ENCODE measurements at places on chromosomes 4 and X.

DNA sequence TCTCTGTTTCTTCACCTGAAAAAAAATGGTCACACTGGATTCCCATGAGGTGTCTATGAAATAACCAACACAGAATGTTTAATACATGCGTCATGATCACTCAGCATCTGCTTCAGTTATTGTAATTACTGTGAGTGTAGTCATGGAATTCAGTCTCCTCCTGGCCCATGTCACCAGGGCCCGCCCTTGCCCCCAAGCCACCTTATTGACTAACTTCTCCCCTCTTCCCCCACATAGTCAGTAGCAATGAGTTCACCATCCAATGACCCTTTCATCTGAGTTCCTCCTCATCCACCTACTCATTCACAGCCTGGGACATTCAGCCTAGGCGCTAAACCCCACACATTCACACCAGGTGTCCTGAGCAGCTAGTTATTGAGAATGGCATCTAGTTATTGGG lies 15.6 kb downstream of the PNMA6F start:
- DNase-seq, result no peak

DNA sequence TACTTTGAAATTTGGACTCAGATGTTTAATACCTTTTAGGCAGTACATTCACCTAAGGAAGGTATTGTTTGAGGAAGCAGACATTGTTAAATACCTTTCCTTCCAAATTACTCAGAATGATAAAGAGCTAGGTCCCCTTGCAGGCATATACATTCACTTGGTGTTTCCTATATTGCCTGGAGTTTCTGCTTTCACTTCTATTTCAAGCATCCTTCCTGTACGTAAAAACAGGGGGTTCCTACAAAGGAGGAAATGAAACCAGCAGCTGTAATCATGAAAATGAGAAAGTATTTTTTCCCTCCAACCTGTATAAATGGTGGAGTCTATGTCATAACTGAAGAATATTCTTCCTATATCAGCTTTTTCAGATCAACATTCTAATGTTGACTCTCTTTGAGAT lies 90.4 kb upstream of the RASGEF1B start:
- peak; percentile 37 for DNase-seq

DNA sequence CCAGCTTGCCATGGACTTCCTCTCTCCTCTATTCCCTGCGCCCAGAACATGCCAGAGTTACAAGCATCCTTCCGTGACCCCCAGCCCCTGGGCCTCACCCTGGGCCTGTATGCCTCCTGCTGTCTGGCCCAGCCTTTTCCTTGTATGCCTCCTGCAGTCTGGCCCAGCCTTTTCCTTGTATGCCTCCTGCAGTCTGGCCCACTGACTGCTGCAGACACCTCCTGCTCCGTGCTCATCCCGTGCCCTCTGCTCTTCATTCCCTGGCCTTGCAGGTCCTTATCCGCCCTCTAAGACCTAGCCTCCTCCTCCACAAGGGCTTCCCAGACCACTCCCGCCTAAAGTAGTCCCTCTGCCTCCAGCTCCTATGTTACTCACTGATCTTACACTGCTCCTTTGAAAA lies 44.2 kb downstream of the IRF2 start:
- DNase-seq, result no peak

- no peak for DNase-seq
Observed at GRCh38 chr4:128553686-128554515, 255.6 kb upstream of the JADE1 start.

- DNase-seq, result no peak
Observed at GRCh38 chrX:133970076-133970475, 15.3 kb downstream of the GPC3 start.

GRCh38 chr4:126582737-126583136 lies 1050.0 kb upstream of the INTU start:
- no peak for DNase-seq

- no peak for DNase-seq
Observed at GRCh38 chrX:118345045-118345463, 852 bp upstream of the WDR44 start.

DNA sequence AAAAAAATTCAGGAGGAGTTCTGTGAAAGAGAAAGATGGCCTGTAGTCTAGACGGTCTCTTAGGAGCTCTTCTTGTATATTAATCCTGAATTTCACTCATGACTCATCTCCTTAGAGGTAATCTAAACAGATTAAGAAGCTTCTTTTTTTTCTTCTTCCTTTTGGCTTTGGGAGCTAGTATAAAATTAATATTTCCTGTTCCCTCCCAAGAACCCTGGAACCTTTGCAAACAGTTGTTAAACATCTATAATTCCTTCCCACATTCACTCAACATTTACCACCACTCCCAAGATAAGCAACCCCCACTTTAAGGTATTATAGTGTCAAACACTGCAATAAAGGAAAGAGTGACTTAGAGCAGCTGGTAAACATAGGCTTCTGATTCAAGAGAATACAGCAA lies 146.4 kb upstream of the EDNRA start:
- DNase-seq, result no peak

DNA sequence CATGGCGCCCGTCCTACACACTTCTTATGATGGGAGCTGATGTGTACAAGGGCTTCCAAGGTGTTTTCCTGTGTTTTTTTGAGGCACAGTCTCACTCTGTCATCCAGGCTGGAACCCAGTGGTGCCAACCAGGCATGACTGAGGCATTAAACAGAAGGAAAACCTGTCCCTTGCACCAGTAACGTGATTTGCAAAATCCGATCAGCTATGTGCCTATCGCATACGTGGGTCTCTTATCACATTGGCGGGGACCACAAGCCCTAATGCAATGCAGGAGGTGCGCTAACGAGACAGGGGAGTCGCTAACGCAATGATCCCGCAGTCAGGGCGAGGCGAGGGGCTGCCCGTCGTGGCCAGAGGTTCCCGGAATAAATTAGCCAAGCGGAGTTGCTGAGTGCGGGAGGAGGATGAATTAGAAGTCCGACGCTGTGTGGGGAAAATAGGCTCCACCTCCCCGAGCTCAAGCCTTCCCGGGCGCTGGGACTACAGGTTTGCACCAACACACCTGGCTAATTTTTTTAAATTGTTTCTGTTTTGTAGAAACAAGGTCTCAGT lies 162.7 kb downstream of the SHOX start:
- no peak for DNase-seq

DNA sequence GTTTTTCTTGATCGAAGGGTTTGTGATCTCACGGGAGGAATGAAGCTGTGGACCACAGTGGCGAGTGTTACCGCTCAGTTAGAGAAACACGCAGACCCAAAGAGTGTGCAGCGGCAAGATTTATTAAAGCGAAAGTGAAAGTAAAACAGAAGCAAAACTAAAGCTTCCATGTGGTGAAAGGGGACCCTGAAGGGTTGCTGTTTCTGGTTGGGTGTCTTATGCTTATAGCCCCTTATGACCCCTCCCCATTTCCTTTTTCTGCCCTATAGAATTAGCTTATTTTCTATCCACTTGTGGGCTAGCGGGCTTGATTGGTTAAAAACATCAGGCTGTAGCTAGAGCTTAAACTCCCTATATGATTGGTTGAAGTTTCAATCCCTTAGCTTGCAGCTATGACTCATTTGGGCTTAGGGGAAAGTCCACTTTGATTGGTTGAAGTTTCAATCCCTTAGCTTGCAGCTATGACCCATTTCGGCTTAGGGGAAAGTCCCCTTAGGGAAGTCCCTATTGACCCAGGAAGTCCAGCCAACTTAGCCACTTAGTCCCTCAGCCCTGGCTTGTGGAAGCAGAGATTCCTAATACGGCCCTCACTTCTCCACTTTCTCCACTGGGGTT lies 171.2 kb upstream of the NWD2 start:
- DNase-seq, result peak; percentile 2

- DNase-seq, result no peak
Observed at GRCh38 chr4:115054836-115055235, 58.6 kb downstream of the NDST4 start.

- DNase-seq, result no peak
Observed at GRCh38 chr4:57136281-57136680, 26.1 kb upstream of the IGFBP7 start.

GRCh38 chr4:172982151-172982590 lies 186.4 kb upstream of the GALNT7 start:
- no peak for DNase-seq

DNA sequence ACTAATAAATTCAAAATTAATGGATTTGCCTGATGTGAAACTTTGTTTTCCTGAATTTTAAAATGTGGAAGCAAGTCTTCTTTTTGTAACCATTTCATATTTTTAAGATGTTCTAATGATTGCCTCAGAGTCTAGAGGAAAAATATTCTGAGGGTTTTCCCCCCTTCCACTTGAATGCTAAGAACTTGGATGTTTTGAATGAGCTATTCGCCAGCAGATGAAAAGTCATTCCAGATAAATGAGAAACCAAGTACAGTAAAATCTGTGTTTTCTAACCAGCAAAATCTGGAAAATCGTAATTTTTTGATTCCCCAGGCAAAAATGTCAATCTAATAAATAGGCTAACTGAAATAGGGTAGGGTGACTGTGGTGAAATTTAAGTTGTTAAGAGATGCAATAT lies 45.6 kb downstream of the SLIT2 start:
- no peak for DNase-seq

DNA sequence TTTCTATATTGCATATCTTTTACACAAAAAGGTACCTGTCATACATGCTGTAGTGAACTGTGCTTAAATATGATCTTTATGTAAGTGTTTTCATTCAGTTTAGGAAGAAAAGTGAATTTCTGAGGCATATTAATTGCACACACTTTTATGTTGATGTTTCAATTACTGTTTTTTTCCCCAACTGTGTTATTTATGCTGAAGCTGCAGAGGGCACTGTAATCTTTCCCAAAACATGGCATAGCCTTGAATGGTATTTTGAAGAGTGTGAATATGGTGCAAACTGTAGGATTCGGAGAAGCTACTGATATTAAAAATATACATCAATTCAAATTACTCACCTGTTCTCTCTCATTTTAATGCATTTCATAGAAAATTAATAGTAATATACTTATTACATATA lies 6.0 kb upstream of the CENPE start:
- no peak for DNase-seq

DNA sequence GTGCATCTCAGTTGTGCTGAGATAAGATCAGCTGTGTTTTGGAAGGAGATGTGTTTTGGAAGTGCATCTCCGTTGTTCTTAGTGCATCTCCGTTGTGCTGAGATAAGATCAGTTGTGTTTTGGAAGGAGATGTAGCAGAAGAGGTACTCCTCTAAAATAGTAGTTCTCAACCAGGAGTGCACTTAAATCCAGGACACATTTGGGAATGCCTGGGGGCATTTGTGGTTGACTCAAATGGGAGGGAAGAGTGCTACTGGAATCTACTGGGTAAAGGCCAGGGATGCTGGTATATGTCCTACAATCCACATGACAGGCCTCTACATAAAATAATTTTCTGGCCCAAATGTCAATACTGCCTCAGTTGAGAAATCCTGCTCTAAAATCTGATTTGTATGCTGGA lies 70.8 kb upstream of the CHRDL1 start:
- no peak for DNase-seq

GRCh38 chr4:40916880-40917279 lies 167.1 kb downstream of the NSUN7 start:
- peak; percentile 60 for DNase-seq

DNA sequence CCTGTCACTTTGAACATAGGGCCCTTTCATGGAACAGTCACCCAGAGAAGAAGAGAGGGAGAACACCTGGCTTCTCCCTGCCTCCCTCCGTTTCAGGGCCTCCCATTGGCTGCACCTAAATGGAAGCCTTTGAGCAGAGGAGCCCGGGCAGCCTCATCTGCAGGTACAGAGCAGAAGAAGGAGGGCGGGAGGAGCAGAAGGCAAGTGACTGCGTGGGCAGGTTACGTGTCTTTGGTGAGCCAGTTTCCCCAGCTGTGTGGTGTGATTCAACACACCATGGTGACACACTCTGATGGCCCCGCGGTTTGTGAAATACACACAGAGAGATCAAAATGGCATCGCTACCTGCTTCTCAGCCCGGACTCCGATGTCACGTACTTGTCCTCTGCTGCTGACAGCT lies 431 bp downstream of the C4orf50 start:
- DNase-seq, result no peak

GRCh38 chr4:184413261-184414046 lies 60.9 kb downstream of the IRF2 start:
- DNase-seq, result no peak

GRCh38 chr4:134747108-134747805 lies 545.7 kb upstream of the PABPC4L start:
- no peak for DNase-seq

- no peak for DNase-seq
Observed at GRCh38 chrX:95291561-95291960, 1393.1 kb upstream of the DIAPH2 start.

GRCh38 chr4:40731792-40732245 lies 17.9 kb upstream of the NSUN7 start:
- DNase-seq, result peak; percentile 35

GRCh38 chr4:10253765-10254164 lies 137.2 kb upstream of the WDR1 start:
- DNase-seq, result no peak

DNA sequence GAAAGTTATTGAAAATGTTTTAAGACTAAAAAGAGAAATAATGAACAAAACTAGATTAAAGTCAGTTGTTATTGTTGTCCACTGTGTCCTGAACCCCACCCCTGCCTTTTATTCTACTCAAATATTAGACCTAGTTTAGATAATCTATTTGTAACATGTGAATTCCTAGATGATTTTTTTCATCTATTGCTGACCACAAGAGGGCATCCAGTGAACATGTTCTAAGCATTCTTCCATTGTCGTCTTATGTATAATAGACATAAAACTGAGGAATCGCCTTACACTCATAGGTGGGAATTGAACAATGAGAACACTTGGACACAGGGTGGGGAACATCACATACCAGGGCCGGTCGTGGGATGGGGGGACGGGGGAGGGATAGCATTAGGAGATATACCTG lies 36.4 kb upstream of the HPRT1 start:
- DNase-seq, result no peak

GRCh38 chrX:132426695-132427281 lies 62.0 kb downstream of the MBNL3 start:
- no peak for DNase-seq

DNA sequence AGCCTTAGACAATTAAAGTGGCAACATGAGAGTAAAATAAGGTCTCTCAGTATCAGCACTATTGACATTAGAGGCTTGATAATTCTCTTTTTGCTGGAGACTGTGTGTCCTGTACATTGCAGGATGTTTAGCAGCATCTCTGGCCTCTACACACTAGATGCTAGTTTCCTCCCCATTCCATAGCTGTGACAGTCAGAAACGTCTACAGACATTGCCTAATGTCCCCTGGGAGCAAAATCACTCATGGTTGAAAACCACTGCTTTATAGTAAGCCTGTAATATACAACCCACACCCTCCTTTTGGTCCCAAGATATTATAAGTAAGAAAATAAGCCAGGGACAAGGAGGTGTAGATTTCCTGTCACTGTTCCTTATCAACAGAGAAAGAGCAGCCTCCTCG lies 166.0 kb downstream of the FRMPD4 start:
- no peak for DNase-seq

GRCh38 chr4:65791111-65791811 lies 121.0 kb upstream of the EPHA5 start:
- no peak for DNase-seq

DNA sequence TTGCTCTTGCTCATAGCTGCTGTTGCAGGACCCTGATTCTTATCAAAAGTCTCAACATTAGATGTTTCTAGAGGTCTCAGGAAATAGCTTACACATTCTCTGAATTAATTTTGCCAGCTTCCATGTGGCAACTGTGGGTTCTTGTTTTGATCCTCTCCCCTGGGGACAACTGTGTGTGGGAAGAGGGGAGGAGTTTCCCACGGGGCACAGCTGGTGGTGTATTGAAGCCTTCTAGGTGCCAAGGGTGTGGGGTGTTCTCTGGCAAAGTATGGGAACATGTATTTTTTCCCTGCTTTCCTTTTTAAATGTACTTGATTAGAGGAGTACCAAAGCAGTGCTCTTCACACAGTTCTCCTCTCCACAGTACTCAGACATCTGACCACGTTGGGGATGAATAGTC lies 212.7 kb downstream of the RPA4 start:
- DNase-seq, result peak; percentile 11

Measured in activated CD4-positive, alpha-beta T cell treated with anti-CD3 and anti-CD28 coated beads, Interleukin-2, amount 50 U/mL, for 16 hours (primary cell).